Stimulated activated CD8-positive, alpha-beta memory T cell treated with anti-CD3 and anti-CD28 coated beads, Interleukin-4, amount 100 ng/mL, for 48 hours (primary cell): ENCODE measurements at places on chromosomes 5 and 9.

- DNase-seq: no peak
Measured at GRCh38 chr9:24144796-24145195, 318.8 kb upstream of the ELAVL2 start.

DNA sequence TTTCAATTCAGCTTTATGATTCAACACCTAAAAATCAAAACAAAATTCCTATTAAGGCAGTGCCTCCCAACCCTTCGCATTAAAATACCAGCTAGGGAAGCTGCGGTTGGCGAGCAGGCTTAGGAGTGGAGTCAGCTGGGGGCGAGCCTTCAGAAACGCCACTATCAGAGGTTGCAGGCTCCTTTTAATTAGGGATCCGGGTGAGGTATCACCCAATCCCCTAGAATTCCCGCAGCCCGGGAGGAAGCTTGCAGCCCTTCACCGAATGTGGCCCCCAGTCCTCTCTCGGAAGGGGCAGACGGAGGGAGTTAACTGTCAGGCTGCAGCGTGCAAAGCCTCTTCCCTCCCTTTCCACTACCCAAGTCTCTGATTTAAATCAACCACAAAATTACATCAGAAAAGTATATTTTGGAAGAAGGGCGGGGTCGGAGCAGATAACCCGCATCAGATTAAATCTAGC, 1.7 kb downstream of the STC2 start:
- DNase-seq: no peak

DNA sequence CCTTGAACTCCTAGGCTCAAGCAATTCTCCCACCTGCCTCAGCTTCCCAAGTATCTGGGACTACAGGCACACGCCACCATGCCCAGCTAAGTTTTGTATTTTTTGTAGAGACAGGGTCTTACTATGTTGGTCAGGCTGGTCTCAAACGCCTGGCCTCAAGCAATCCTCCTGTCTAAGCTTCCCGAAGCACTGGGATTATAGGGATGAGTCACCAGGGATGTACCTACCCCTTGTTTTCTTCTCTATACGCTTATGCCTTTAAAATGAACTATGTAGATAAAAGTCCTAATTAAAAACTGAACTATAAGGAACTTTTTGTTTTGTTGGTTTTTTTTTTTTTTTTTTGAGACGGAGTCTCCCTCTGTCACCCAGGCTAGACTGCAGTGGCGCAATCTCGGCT, 25.8 kb downstream of the UIMC1 start:
- no peak for DNase-seq

DNA sequence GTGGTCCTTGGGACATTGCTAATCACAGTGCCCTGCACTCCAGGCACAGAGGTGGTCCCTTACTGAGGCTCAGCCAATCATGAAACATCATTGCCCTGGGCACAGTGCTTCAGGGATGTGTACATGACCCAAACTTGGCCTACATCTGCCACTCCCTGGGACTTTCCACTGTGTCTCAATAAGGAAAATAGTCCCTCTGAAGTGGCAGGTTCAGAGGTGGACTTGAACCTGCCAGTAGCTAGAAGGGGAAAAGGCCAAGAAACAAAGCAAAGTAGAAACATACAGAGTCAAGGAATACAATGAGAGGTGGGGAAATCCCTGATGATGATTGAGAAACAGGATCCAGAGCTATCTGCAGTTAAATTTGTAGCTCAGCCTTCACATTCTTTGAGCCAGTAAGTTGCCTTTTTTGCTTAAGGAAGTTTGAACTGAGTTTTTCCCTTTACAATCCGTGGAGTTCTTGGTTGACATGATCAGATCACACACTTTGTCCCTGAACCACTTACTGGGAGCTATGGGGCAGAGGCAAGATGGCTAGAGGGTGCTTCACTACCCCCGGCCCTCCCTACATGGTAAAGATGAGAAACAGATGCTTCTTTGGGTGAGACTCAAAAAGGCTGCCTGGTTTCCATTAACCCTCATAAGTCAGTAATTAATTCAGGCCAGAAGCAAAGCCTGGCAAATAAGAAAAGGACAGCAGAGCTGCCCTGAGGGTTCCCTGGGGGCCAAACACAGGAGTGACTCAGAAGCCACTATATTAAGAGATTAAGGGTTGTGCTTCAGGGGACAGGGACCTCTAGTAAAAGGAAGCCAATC, 57.6 kb downstream of the SH3TC2 start:
- no peak for DNase-seq

GRCh38 chr5:38775218-38775840, 70.5 kb upstream of the OSMR start:
- DNase-seq: no peak

- DNase-seq: no peak
Measured at GRCh38 chr5:155263381-155263780, 249.8 kb downstream of the KIF4B start.

DNA sequence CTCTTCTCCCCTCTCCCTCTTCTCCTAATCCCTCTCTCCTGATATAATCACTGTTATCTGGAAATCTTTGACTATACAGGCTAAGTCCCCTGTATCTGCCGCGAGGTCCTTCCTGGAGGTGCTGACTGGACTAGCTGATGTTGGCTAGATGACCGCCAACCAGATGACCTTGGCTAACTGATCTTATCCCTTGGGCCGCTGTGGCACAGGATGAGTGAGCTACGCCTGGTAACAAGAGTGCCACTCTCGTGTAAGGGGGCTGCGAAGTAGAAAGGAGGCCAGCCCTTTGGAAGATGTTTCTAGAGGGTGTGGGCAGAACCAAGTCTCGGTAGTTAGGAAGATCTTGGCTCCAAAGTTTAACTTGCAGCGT, 345 bp upstream of the PRRC1 start:
- no peak for DNase-seq
